ENCODE measurements at places on chromosomes 2 and 18. TPM values are rescaled to one million over a fixed set of nuclear protein-coding genes. Genes with fewer than 3 reads are reported as not detected.

DNA sequence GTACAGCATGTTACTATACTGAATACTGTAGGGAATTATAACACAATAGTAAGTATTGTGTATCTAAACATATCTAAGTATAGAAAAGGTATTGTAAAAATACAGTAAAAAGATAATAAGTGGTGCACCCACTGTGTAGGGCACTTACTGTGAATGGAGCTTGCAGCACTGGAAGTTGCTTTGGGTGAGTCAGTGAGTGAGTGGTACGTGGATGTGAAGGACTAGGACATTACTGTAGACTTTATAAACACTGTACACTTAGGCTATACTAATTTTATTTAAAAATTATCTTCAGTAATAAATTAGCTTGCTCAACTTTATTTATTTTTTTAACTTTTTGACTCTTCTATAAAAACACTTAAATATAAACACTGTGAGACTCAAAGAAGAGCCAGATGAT is 82.6 kb downstream of the MTA3 start:
- DNase-seq = no peak

GRCh38 chr2:229714080-229714735 is at the start of gene DNER:
DNER (minus strand) TSS chr2:229714555; CDS start chr2:229714423, 132 bp downstream.
- DNase-seq = peak; percentile 23

DNA sequence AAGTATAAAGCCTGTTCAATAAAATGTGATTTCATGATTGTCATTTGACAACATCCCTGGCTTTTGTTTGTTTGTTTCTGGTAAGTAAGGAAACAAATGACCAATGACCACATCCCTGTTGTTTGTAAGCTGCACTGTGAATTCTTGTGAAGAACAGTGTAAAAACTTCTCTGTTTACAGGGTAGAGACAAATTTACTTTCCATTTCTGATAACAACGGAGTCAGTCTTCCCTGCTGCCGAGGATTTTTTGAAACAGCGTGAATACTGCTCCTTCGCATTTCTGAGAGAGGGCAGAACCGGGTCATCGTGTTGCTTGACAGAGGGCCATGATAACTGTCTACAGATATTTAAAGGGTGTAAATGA is 38.4 kb upstream of the CTAGE1 start:
- DNase-seq = no peak

DNA sequence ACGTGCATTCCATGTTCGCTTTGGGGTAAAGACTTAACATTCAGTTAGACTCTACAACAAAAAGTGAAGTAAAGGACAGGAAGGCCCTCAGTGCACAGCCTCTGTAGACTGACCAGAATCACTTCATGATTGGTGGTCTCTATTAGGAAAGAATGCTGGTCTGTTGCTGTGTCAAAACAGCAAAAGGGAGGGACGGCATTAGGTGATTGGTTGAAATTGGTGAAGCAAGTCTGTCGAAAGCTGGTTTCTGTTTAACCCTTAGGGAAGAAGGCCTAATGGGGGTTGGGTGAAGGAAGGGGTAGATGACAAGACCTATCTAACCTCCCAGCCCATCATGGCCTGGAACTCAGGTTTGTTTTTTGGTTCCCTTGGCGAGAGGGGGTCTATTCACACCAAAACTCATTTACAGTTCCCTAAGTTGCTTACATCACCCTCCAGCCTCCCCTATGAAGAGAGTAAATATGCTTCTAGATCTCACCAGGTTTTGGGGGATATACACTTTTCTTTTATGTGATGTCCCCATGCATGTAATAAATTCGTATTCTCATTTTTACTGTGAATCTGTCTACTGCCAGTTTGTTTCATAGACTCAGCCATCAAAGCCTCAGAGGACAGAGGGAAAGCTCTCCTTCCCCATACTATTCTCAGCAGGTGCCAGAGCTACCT is 65.6 kb downstream of the TMEM17 start:
- DNase-seq = no peak

GRCh38 chr2:65165558-65165957 is 35.7 kb upstream of the RAB1A start:
- DNase-seq = no peak

DNA sequence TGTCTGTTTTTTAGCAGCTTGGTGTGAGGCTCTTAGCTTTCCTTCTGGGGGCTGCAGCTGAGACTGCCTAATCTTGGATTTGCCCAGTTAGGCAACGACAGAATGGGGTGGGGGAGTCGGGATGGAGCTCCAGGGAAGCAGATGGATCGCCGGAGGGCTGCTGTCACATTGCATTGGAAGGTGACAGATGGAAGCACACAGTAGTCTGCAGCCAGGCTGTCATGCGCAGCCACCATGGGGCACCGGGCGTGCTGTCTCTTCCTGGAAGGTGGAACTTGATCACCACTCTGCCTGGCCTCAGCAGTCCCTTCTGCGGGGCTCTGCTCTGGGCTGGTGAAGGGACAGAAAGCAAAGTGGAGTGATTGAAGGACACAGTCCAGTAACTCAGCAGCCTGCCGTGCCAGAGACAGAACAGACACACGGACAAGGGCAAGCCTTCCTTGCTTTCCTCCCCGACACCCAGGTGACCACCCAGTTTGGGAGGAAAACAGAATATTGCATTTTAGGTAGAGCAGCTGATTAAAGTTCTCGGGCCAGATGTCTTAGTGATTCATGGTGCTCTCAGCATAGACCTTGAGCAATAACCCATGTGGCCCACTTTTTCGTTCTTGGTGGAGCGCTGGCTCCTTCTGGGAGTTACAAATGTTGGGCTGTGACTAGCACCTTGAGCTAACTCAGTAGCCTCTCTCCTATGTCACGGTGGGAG is 40.9 kb downstream of the RNF144A start:
- DNase-seq = no peak

GRCh38 chr2:7353571-7353970 is 436.4 kb downstream of the RNF144A start:
- no peak for DNase-seq

DNA sequence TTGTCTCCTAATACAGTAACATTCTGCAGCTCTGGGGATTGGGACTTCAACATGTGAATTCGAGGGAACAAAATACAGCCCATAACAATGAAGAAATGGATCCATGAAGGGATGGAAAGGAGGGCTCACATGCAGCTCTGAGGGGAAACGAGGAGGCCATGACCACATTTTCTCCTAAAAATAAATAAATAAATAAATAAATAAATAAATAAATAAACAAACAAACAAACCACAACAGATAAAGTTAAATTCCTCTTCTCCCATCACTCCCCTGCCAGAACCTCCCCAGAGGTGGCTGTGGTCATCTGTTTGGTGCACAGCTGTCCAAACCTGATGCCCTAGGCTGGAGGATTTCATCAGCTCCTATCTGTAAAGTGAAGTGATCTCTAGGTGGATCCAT is 42.7 kb downstream of the MAL start:
- no peak for DNase-seq

DNA sequence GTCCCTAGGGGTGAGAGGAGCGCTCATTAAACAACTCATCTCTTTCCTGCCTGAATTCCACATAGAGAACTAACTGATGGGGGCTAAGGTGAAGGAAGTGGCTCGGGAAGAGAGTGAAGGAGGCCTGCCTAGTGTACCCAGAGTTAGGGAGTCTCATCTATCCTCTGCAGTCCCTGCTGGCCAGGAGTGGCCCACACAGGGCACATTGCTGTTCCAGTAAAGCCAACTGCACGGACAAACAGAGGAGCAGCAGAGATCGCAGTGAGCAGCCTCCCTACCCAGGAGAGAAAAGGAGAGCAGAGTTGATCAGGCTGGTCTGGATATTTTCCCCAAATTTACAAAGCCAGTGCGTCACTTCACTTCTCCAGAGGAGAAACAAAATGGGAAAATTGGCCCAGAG is 16.9 kb upstream of the FN1 start:
- no peak for DNase-seq

- no peak for DNase-seq
Observed at GRCh38 chr2:127389778-127390435, 2.1 kb upstream of the MAP3K2 start.

DNA sequence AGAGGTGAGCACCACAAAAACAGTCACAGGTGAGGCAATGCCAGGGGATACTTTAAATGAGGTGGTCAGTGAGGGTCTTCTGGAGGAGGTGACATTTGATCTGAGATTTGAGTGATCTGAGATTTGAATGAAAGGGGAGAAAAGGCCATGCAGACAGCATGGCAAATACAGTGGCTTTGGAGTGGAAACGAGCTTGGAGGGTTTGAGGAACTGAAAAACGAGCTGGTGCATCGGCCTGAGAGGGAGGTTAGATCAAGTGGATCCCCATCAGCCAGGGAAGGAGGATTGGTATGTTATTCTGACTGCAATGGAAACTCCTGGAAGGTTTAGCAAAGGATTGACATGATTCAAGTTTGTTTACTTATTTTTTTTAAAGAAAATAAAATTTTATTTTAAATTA is 245.1 kb downstream of the KCNS3 start:
- DNase-seq = no peak

DNA sequence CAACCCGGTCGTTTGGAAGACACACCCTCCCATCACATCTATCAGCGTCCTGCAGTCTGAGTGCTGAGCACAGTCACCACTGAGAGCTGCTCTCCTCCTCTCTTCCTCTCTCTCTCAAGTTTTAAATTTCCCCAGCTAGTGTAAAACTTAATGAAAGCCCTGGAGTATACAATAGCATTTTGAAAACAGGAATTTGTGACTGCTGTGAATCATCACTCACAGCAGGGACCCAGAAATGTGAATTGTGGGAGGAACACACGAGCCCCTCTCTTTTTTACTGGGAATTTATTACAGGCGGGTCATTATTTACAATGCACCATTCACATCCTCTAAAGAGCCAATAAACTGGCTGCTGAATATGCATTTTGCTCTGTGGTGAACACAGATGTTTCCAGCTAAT is 185.0 kb upstream of the SMIM21 start:
- no peak for DNase-seq

GRCh38 chr2:120570001-120570400 is 165.7 kb upstream of the GLI2 start:
- no peak for DNase-seq

DNA sequence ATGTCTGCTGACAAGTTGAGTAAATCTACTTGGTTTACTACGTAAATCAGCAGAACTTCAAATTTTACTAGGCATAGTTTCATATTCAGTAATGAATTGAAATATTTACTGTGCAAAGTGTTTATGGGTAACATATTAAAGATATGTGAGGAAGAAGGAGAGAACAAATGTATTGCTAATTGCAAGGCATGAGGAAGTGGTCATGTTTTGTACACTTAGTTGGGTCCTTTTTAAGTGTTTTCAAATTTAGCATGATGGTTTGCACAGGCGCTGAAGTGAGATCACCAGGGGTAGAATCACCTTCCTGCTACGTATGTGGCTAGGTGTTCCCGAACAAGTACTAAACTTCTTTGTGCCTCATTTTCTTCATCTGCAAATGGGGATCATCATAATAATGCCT is 1534.4 kb downstream of the LRP1B start:
- DNase-seq = no peak

GRCh38 chr2:12847694-12848575 is 131.2 kb downstream of the TRIB2 start:
- DNase-seq = no peak

GRCh38 chr2:106843910-106844250 is 42.1 kb downstream of the ST6GAL2 start:
- no peak for DNase-seq

GRCh38 chr2:149552830-149553229 is 34.7 kb downstream of the MMADHC start:
- DNase-seq = no peak

DNA sequence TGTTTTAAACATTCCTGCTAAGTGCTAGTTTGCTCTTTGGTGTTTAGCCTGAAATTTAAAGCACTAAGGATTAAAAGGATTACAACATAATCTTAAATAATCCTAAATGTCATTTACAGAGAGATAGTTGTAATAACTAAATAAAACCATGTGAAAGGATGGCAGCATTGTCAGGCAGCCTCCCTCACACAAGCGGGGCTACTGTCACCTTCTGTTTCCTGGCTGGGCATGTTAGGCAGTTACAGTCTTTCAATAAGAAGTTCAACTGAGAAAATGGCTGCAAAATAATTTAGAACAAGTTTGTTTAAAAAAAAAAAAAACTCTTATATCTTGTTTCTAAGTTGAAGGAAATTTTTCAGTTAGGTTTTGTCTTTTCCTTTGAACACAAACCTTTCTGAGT is 124.9 kb downstream of the ARHGAP15 start:
- no peak for DNase-seq

DNA sequence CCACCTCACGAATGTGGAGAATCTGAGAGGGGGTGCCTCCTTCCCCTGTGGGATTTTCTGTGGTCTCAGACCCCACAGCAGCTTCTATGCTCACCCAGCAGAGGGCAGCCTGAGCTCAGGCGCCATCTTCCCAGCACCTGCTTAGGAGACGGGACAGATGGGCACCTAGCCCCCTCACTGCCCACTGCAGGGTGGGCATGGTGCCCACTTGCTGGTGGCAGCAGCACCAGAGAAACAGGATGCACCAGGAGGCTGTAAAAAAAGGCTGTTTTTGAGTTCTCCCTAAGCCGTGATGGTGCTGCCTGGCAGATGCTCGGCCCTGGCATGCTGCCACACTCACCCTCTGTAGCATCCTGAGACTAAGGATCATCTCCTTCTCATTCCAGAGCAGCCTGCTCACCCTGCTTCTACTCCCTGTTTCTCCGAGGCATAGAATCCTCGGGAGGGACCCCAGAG is 19.1 kb upstream of the SLC20A1 start:
- peak; percentile 64 for DNase-seq

The TANC1 gene
- 44.2 TPM for total RNA-seq

The HNRNPLL gene
- 35.5 TPM for total RNA-seq

The PLGLB2 gene
- 0.43 TPM for total RNA-seq

The HRH4 gene
- total RNA-seq = not detected

The DNAH6 gene
- total RNA-seq = 0.34 TPM

The TEKT4 gene
- total RNA-seq = not detected

The LRP2 gene
- total RNA-seq = 0.42 TPM

The SLC38A11 gene
- total RNA-seq = 0.08 TPM

The DDX1 gene
- total RNA-seq = 111 TPM

The PKDCC gene
- 92.2 TPM for total RNA-seq

All from right cardiac atrium (tissue), 5 donors.